Left cardiac atrium (tissue), 4 donors: ENCODE measurements at places on chromosomes 6 and 20.

- DNase-seq: no peak
Observed at GRCh38 chr20:36424314-36424713, 117.0 kb upstream of the MYL9 start.

DNA sequence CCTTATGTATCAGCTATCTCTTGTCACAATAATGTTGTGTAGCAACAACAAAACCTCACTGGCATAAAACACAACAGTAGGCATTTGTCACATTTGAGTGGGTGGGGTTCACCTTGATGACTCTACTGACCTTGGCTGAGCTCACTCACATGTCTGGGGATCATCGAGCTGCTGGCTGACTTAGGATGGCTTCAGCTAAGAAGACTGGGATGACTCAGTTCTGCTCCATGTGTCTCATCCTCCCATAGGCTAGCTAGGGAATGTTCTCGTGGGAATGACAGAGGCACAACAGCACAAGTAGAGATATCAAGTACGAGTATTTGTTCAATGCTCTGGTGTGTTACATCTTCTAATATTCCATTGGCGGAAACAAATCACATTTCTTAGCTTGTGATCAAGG lies 167.9 kb downstream of the PLCB1 start:
- DNase-seq: no peak

GRCh38 chr20:50813801-50814200 lies 18.9 kb downstream of the BCAS4 start:
- no peak for DNase-seq

DNA sequence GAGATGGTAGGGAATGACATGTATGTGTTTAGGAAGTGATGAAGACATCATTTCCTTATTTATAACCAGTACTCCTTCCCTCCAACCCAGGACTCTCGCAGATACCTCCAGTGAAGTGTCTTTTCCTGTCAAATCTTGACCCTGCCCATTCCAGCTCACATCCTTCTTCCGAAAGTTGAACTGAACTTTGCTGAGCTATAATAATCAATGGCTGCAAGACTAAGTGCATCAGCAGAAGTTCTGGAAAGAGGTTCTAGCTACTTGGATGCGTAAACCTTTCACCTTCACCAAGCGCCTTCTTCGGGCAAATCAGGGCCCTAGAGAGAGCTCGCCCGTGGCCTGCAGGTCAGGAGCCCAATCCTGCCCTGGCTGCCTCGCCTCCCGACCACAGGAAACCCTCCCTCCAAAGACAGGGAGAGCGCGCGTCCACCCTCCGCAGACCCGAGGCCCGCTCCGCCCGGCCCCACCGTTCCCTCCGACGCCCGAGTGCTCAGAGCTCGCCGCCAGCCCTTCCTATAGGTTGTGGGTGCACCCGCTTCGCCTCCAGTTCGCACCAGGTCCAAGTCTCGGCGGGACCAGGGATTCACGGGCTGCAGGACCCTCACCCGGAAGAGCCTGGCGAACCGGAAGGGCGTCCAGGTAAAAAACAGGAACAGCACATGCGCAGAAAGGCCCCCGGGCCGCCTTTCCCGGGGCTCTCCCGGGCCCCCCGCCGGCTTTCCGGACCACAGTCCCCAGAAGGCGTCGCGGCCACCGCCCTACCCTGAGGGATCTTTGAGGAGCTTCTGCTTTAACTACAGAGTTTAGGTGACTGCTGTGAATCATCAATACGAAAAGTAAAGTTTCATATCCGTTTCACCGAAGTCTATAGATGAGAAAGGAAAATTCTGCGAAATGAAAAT lies at the start of gene ZNF334:
ZNF334 (minus strand) TSS at position 617 of the 902 bp plus-strand sequence. CDS start 1,457 bp downstream, outside the sequence.
- DNase-seq: peak; percentile 80

DNA sequence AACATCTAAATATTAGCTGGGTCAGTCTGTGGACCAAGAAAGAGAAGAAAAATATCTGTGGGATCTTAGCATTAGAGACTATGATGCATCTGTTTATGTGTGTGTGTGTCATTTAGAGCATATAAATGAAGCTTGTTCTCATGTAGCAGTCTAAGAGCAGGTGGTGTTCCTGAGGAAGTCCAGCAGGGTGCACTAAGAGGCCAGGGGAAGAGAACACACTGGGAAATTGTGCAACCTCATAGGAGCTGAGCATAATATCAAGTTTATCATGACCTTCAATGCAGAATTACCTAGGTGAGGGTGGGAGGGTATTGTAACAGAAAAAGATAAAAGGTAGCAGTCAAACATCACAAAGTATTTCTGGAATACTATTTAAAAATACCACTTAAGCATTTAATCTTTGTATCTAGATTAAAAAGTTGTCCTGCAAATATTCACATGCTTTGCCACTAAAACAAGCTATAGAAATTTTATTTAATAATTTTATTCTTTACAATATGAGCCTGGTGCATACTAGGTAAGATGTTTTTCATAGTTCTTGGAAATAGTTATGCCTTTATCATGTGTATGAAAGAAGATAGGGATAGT lies 80.5 kb downstream of the SMPDL3A start:
- DNase-seq: no peak

GRCh38 chr6:154648188-154648887 lies 84.9 kb upstream of the SCAF8 start:
- no peak for DNase-seq

- DNase-seq: no peak
Observed at GRCh38 chr6:118659513-118660217, 8.3 kb upstream of the CEP85L start.

DNA sequence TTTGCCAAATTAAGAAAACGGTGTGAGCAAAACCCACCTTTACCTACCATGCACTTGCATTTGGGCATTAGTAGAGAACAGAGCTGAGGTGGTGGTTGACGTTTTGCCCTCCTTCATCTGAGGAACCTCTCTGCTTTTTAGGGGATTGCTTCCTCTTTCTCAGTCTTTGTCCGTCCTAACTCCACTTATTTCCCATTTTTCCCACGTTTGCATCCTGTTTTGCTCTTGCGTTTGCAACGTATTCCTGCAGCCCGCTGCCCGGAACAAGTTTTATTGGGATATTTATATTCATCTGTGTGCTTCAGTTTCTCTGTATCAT lies 374 bp upstream of the SERINC1 start:
- DNase-seq: no peak

DNA sequence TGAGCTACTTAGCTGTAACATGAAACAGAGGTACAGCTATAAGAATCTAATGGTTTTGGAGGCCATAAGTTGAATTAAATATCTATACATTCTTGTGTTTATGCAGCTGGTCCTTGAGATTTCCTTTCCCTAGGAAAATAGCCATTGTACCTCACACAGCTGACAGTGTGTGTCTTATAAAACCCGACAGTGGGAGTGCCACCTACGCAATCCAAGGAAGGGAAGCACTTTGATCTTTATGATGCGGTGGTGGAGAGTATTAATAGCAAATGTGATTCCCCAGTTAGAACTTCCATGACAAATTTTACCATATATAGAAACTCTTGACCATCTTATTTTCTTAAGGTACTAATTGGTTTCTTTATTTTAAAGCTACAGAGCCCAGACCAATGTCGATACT lies 149.5 kb downstream of the TMEM200A start:
- DNase-seq: no peak

- DNase-seq: no peak
Observed at GRCh38 chr20:53767206-53767930, 173.7 kb upstream of the ZNF217 start.

DNA sequence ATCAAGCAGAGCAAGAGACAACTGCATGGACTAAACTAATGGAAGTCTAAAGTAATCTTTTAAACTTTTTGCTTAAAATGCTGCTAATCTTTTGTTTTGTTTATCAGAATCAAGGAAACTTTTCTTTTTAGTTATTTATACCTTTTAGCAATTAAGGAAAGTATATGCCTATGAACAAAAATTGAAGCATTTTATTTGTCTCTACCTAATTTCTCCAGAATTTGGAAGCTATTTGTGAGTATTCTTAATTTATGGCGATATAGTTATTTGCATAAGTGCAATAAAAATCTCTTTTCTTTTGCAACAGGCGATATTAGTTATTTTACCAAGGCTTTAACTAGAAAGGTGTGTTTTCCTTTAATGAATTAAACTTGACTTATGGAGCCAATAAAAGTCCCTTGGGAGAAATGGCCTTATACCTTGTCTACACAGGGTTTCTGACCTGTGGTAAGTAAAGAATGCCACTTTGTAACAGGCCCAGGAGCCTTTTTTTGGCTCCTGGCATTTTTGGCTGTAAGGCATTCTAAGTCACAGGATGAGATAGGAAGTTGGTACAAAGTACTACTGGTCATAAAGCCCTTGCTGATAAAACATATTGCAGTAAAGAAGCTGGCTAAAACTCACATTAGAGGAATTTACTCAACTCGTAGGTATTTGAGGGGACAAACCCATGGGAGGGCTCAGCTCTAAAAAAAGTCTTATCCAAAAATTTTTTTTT lies 37.2 kb downstream of the TMEM14A start:
- no peak for DNase-seq

DNA sequence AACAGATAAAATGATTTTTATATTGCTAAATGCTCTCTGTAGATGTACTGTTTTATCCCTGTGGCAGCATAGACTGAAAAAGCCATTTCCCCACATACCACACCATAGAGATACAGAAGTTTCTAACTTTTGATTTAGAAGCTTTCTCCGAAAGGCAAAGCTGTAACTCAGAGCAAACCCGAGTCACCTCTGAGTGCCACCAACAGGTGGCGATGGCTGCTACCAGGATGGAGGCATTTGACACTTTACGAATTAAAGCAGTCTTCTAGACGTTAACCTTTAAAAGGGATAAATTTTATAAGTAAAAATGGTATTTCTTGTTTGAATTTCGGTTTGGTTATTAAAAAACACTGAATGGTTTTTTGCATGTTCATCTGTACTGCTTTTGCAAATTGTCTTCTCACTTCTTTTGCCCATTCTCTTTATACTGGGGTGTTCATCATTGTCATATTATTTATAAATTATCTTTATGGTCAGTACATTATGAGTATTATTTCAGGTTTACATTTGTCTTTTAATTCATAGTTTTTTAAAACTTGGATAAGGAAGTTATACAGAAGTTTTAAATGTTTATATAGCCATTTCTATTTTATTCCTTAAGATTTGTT lies 201.0 kb upstream of the CEP162 start:
- peak; percentile 52 for DNase-seq

DNA sequence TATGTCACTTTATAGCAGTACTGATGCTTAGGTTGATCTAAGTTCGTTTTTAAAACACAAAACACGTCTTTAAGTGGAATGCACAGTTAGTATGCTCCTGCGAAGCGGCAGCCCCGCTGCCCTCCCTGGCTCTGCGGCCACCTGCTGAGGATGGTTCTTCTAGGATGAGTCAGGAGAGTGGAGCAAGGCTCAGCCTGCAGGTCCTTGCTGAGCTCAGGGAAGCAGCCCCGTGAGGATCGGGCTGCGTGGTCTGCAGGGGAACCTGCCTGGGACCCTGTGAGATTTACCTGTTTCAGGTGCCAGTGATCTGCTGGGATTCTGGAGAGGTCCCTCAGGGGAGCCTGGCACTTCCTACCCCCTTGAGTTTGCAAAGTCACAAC lies 57.5 kb downstream of the SYNJ2 start:
- DNase-seq: no peak

DNA sequence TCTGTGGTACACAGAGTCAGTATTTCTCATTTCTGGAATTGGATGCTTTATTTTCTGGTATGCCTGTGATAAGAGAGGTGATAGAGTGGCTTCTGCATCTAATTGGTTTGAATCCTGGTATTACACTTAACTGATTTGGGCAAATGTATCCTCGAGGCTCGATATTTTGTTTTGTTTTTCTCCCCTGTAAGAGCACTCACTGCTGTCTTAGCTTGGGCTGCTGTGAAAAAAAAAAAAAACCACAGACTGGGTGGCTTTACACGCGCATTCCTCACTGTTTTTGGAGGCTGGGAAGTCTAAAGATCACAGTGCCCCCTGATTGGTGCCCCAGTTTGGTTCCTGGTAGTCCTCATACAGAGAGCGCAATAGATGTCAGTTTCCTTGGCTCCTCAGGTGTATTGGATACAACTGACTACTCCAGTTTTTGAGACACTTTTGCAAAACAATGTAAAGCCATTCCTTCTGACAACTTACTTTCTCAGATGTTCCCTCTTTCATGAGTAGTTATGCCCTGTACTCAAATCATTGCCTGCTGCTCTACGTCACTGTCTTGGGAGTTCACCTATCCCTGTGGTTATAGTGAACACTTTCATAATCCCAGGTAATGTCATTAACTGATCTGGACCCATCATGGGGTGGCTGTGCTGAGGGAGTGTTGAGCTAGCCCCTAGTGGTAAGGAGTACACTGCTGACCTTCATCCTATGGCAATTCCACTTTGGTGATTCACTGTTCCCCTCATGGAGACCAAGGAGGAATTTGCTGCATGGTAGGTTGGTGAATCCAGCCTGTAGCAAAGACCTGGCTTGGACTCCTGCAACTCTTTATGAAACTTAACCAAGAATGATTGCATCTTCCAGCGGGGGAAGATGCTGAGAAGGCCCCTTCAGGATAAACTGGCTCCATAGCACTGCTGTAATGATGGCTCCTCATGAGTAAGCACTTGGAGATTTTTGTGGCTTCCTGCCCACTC lies 3.5 kb upstream of the ACAT2 start:
- DNase-seq: no peak

- DNase-seq: no peak
Observed at GRCh38 chr6:41523915-41524633, 22.1 kb upstream of the FOXP4 start.

GRCh38 chr6:89483111-89483720 lies 50.3 kb downstream of the ANKRD6 start:
- DNase-seq: peak; percentile 42

- DNase-seq: no peak
Observed at GRCh38 chr20:2178318-2179232, 76.9 kb downstream of the STK35 start.

- no peak for DNase-seq
Observed at GRCh38 chr6:148677594-148678476, 69.0 kb upstream of the UST start.

DNA sequence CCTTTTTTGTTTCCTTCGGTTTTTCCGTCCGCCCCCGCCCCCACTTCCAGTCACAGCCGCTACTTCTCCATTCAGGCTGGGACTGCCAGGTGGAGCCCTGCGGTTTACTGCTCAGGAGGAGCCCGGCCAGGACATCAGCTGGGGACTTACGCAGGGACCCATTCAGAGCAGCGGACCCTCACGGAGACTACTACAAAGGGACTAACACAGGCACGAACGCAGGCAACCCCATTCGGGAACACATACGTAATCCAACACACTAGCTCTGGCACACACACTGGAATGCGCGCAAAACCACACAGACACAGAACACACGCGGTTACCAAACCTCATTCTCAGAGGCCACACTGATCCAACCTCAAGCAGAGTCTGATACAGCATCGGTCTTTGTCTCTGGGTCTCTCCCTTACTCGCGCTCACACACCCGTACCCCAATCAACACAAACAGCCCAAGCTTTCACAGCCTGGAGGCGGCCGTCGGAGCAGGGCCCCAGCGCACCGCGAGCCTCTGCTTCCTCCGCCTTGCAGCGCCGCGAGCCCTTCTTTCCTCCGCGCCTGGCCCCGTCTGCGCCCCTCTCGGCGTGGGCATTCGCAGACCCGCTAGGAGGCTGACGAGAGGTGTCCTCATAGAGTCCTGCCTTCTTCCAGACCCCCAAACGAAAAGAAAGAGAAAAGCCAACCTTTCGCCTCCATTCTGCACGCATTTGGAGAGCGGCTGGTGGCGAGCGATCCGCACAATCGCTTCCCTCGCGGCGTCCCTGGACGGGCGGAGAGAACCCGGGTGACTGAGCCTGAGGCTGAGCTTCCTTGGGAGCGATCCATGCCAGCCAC lies 1.1 kb upstream of the SLC32A1 start:
- DNase-seq: no peak

- DNase-seq: no peak
Observed at GRCh38 chr20:5430670-5431069, 113.9 kb upstream of the PROKR2 start.

- no peak for DNase-seq
Observed at GRCh38 chr6:30810813-30811339, 66.5 kb upstream of the IER3 start.

- DNase-seq: no peak
Observed at GRCh38 chr6:42532038-42532669, 31.7 kb upstream of the UBR2 start.
